ENCODE measurements at places on chromosomes 11 and 22.

- DNase-seq: no peak
These were observed 184.5 kb downstream of the EFCAB6 start for GRCh38 chr22:43627485-43628213.

DNA sequence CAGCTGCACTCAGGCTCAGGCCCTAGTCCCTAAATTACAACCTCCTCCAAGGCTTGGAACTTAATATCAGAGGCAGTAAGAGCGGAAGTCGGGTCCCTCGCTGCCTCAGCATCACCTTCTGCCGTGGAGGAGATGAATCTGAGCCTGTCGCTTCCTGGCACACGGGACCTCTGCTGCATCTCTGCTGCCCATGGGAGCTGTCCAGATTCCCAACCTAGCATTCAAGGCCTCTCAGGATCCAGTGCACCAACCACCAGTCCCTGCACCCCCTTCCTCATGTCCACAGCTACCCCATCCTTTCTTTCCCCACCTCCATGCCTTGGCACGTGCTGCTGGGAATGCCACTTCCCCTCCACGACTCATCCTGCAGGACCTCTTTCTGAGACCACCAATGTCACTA, 2.5 kb upstream of the PTGDR2 start:
- no peak for DNase-seq

- no peak for DNase-seq
These were observed 2.0 kb downstream of the RIC8A start for GRCh38 chr11:209275-210121.

GRCh38 chr11:61098778-61099177, 3.5 kb upstream of the CD5 start:
- DNase-seq: no peak

GRCh38 chr11:131663405-131664200, 293.2 kb downstream of the NTM start:
- DNase-seq: no peak

GRCh38 chr11:65927904-65928397, 8.7 kb downstream of the DRAP1 start:
- DNase-seq: peak; percentile 65

DNA sequence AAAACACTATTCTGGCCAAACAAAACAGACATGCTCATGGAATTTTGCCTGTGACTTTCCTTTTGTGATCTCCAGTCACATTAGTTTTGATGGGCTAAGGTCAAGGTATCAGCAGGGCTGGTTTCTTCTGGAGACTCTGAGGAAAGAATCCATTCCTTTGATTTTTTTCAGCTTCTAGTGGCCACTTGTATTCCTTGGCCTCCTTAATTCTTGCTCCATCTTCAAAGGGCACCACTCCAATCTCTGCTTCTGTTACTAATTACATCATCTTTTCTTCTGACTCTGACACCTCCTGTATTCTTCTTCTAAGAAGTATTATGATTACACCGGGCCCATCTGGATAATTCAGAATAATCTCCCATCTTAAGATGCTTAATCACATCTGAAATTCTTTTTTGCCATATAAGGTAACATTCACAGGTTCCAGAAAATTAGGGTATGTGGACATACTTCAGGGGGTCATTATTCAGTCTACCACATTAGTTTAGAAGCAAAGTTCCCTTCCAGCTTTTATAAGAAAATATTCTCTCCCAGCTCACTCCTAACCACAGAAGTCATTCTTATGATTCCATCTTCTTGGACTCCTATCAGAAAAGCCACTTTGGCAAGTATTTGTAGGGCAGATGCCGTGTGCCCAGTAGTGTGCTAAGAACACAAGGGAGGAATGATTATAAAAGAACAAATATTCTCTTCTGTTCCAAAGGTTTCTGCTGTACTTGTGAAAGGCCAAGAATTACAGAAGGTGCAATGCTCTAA, 56.4 kb upstream of the FSHB start:
- no peak for DNase-seq

GRCh38 chr11:116232364-116232828, 540.4 kb downstream of the BUD13 start:
- no peak for DNase-seq

DNA sequence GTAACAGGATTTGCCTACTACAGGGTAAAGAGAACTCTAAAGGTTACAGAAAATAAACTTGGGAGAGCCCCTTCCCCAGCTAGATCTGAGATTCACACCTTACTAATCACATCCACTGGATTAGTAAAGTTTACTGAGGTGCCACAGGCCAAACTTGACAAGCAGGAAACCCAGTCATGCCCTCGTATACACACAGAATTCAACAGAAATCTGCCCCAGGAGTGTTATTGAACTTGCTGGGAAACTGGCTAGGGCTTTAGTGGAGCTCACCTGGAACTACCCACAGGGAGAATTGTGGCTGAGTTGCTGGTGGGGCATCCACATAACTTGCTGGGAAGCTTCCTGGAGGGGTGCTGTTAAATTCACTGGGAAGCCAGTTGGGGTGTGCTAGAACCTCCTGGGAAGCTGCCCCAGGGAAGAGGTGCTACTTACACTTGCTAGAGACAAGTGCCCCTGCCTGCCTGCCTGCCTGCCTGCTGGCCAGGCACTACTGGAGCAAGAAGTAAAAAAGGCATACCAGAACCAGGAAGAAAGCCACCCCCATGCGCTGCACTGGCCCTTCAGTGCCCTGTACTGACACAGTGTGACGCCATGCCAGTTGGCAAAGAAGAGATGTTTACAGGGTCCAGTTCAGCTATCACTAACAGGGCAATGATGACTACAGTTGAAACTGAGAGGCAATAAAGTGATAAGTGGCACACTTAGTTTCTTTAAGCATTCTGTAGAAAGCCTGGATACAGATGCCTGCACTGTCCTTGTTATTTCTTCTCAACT, 106.5 kb downstream of the ALX4 start:
- DNase-seq: no peak

DNA sequence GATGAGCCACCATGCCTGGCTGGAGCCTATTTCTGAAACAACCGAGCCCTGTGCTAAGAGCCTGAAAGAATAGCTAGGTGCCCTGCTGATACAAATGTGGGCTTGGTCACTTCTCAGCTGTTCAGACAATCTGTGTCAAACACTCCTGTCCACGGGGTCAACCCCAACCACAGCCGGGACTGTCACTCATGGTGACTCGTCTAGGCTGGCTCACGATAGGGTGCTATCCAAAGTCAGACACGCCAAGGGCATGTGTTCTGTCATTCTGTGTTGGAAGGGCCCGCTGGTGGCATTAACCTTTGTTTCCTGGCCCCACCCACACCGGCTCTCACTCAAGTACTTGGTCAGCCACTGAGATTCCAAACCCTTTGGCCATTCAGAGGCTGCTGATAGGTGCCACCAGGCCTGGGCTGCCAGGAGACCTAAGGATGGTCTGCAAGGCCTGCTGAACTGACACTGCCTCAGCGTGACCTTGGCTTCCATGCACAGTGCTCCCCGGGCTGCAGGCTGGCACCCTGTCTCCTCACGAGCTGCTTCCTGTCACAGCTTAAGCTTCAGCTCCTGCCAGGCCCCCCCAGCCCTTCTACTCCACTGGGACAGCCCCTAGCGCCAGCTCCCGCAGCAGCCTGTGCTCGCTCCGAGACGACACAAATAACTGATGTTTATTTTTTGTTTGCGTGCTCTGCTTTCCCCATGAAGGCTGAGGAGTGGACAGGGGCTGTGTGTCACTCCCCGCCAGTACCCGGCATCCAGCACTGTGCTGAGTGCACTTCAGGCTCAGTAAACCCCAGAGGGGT, 14.2 kb upstream of the CDC42BPG start:
- peak; percentile 60 for DNase-seq

- DNase-seq: peak; percentile 15
These were observed 1.5 kb downstream of the PTPRJ start for GRCh38 chr11:47981667-47982404.

DNA sequence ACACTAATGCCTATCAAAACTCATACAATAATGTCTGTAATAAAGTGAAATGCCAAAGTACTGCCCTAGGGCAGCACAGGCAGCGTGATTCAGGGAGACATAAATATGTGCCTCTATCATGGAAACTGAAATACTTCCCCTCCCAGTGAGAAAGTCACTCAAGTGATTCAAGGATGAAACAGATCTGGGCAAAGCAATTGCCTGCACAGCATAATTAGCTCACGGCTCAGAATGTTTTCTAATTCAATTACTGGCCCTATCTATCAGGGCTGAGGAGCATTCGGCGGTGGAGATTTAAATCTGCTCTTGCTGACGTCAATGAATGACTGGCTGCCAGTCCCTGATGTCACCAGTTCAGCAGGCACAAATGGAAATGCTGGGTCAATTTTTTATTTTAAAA, 27.7 kb upstream of the PPP2R1B start:
- DNase-seq: no peak

- DNase-seq: peak; percentile 54
These were observed 5.6 kb upstream of the SH3BP1 start for GRCh38 chr22:37633625-37634416.

- peak; percentile 5 for DNase-seq
These were observed 444 bp downstream of the CAVIN3 start for GRCh38 chr11:6319704-6320410.

DNA sequence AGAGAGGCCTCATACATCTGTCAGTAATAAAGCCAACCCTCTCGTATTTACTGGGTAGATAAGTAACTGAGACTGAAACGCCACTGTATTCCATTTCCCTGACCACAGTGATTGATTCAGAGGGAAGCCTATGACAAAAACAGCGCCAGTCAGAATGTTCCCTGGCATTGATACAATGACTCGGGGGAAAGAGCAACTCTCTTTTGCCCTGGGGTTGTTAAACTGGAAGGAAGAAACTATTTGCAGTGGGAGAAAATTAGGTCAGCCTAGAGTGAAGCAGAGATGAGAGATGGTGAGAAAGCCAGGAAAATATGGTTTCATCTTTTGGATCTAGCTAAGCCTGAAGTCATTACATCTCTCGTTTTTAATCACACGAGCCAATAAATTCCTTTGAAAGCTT, 48.6 kb upstream of the RBFOX2 start:
- DNase-seq: no peak

DNA sequence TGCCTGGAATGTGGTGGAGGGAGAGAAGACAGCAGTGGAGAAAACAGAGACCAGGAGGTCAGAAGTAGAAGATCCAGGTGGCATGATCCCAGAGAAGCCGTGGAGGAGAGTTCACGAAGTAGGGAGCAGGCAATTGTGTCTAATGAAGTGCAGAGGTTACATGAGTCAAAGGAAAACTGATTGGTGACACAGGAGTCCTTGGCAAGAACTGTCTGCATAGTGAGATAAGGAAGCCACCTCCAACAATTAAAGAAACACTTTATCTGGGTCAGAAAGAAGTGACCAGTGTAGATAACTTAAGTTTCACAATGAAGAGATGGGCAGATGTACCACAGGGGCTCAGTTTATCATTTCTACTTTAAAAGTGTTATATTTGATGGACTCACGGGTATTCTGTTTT, 57.0 kb upstream of the PTH start:
- DNase-seq: no peak

GRCh38 chr22:22180738-22181285, 63.8 kb upstream of the VPREB1 start:
- DNase-seq: no peak

- DNase-seq: no peak
These were observed 3.8 kb upstream of the QSER1 start for GRCh38 chr11:32888805-32889204.

GRCh38 chr11:44301564-44302271, 8.2 kb downstream of the ALX4 start:
- no peak for DNase-seq

DNA sequence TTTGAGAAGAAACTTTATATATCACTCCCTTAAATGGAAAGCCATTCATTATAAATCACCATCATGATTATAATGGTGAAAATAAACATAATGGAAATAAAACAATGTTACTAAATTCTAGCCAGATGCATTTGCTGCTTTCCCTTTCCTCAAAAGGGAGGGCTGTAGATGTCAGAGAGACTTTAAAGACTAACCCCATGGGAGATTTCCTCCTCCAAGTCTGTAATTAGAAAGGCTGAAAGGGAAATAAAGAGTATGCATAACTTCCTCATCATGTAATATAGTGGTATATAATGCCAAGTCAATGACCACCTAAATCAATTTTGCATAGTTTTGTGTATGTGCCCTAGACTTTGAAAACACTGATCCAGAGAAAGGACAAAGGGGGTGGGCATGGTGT, 6.4 kb downstream of the CD6 start:
- no peak for DNase-seq

GRCh38 chr22:50713571-50714056, 24.4 kb upstream of the ACR start:
- no peak for DNase-seq

GRCh38 chr22:48937032-48937639, 890.5 kb downstream of the BRD1 start:
- no peak for DNase-seq

DNA sequence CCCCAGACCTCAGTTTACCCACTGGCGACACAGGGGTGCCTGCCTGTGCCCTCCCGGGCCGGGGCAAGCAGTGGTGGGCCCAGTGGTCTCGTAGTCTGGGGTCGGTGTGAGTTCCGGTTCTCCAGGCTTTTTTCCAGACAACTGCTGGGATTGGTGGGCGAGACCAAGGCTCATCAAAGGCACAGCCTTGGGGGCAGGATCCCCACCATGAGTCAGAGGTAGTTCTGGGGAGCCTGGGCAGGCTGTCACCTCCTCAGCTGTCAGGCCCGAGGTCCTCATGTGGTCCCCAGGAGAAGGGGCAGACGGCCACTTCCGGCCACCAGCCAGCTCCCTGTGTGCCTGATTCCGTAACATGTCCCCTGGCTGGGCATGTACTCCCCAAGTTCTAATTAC, 827 bp upstream of the MUC2 start:
- DNase-seq: no peak

DNA sequence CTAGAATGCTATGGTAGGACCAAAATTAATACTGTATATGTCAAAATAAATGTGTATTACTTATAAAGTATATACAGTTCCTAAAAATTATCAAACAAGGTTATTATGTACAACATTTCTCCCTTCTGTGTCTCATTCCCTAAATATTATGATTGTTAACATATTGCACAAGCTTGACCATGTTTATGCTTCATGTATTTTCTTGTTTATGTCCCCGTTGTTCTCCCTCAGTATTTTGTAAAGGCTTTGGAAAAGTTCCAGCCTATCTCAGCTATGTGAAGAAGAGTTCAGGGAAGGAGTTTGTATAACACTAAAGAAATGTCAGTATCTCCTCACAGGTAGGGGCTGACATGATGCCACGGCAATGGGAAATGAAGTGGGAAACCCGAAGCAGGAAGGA, 19.6 kb downstream of the ADM start:
- no peak for DNase-seq

GRCh38 chr11:11533751-11534150, 88.1 kb downstream of the GALNT18 start:
- no peak for DNase-seq

DNA sequence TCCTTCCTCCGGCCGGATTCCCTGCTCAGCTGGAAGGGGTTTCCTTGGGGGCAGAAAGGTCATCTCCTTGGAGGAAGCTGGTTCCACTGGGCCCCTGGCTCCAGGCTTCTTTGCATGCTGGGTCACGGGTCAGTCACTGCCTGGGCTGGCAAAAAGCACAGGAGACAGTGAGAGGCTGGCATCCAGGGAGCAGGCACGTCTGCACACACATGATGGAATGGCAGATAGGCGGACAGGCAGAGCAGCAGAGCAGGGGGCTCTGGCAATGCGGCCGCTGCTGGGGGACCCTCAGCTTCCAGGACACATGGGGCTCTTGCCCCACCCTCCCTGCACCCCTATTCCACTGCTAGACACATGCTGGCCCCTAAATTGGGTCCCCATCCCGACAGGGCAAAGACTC, 40.4 kb downstream of the C11orf58 start:
- no peak for DNase-seq
